ENCODE measurements at places on chromosomes 1 and 21.

DNA sequence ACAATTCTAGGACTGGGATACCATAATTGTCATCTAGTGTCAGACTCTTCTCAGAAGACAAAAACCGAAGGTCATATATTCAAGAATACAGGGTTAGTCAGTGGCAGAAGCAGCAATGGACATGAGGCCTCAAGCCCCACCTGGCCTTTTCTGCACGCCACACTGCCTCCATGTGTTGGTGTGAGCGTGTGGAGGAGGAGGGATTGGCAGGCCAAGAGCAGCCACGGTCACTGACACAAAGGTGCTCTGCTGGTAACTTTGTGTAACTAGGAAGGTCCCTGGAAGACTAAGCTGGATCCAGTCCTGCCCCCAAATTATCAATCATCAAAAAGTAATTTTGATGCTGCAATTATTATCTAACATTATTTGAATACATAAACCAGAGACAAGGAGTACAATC is 34.9 kb downstream of the HSF2BP start:
- no peak for DNase-seq

DNA sequence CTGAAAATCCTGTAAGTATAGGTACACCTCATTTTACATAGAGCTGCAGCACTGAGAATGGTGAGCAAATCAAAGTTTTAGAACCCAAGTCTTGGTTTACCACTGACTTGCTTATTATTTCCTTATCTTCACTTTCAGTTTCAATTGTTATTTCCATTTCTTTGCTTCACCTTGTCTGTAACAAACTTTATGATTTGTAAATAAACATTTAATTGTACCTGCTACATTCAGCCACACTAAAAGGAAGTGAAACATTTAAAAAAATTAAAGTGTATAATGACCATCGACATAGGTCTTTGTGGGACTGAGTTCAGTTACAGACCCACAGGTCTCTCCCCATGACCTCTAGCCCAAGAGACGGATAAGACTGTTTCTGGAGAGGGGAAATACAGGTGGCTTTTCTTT is 34.4 kb downstream of the LGR6 start:
- DNase-seq: no peak

DNA sequence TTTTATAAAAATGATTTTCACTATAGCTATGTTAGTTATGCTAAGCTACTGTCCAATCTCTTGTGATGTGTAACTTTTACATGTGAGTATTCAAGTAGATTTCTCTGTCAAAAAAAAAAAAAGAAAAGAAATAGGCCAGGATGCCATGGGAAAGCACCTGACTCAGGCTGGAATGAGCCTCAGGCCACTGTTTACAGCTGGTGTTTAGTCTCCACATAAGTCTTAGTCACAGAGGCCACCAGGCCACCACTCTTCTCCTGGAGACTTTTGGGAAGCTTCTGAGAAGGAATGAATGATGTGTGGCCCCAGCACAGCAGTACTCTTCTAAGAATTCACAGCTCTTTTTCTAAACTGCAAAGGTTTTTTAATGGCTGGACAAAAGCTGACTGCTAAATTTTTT is 48.9 kb downstream of the CHML start:
- DNase-seq: no peak

DNA sequence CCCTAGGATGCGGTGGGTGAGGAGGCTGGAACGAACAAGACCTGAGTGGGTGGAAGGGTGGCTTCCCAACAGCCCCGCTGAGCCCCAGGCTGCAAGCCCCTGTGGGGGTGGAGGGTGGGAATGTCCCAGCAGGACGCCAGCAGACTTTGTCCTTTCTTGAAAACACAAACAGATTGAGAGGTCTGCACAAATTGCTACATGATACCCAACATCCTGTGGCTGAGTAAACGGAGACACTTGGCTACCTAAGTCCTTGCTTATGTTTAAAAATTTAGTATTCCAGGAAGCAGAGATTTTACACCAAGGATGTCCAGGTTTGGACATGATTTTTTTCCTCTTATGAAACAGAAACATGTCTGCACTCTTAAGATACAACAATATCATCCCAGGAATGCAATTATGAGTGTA is 11.8 kb upstream of the F3 start:
- DNase-seq: no peak

GRCh38 chr1:62144238-62144831 is 50.3 kb upstream of the L1TD1 start:
- peak; percentile 31 for DNase-seq

GRCh38 chr1:244157731-244158438 is 106.8 kb downstream of the ZBTB18 start:
- DNase-seq: no peak

DNA sequence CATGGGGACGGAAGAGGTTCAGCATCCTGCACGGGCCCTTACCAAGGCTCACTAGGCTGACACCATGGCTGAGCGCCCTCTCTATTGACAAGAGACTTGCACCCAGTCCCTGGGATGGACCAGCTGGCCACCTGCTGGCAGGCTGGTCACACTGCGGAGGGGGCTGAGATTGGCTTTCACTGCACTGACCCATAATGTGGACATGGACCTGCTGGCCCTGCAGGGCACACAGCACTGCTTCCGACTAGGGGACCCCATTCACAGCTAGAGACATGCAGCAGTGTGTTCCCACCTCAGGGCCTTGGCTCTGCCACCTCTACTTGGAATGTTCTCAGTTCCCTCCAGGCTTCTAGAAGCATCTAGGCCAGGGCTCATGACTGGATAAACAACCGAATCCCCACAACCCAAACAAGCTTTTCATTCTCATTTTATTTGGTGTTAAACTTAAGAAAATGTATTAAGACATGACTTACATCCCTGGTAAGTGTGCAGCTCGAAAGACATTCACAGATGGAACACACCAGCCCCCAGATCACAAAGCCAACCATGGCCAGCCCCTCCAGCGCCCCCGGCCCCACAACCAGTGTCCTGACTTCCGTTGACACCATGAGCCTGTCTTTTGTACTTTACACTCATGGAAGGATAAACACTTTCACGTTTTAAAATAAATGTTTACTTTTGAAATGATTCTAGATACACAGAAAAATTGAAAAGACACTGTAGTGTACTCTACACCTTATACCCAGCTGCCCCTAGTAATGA is 9.3 kb upstream of the SRARP start:
- DNase-seq: no peak

DNA sequence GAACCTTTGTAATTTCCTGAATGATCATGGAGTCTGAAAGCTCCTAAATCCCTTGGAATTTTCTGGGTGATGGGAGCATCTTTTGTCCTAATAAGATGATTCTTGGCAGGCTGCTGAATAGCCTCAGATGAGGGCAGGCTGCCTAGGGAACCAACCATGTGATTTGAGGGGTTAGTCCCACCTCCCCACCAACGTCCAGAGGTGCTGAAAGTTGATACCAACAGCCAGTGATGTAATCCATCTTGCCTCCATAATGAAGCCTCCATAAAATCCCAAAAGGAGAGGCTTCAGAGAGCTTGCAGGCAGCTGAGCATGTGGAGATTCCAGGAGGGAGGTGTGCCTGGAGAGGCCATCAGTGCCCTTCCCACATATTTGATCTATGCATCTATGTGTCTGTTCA is 43.7 kb downstream of the GTF2B start:
- DNase-seq: no peak

DNA sequence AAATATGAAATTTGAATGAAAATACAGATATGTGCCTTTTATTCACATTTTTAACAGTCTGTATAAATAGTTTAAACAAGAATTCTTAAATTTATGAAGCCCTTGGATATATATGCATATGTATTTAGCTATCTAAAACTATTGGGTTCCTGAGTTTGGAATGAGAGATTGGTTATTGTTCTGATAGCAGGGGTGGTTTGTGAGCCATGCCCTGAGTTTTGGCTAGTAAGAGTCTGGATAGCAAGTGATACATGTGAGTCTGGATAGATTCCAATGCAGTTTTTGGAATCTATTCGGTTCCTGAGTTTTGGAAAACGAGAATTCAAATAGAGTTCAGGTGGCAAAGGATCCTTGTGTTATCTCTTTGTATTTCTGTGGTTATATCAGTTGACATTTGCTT is 2.8 kb downstream of the MAN1A2 start:
- no peak for DNase-seq

DNA sequence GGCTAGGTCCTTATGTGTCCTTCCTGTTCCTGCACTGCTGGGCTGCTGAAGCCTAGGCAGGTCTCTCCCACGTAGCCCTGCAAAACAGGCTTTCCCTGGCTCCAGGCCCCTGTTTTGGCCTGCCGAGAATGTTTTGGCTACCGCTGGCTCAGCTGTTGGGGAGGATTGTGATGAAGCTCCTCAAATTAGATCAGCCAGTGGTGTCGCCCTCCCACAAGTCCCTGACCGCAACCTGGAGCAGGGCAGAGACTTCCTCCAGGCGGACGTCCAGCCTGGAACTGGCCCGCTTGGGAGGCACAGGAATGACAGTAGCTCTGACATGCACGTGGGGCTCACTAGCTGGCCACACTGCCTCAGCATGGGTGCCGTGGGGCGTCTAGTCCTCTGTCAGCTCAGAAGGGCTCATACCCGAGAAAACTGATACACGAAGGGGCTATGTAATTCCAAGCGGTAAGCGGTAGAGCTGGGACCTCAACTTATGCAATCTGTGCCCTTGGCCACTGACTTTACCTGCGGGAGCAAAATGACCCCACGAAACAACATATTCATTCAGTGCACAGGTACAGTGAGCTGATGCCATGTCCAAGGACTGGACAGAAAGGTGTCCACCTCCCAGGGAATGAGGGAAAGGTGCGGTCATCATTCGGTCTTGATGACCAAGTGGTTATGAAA is 26.6 kb downstream of the DHRS3 start:
- no peak for DNase-seq

DNA sequence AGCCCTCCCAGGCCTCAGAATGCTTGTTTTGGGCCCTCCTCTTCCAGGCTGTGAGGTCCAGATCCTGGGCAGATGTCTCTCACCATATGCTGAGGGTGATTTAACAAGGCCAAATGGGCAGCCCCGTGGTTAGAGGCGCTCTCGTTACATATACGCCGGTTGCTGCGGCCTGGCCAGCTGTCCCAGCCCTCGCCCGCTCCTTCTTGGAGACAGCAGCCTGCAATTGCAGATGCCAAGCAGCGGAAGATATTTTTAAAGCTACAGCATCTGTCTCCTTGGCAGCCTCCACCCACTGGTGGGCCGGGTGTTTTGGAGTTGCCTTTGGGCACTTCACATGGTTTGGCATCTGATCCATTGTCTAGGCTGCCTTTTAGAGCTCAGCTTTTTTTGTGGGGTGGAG is 178.8 kb upstream of the NFIA start:
- DNase-seq: no peak

DNA sequence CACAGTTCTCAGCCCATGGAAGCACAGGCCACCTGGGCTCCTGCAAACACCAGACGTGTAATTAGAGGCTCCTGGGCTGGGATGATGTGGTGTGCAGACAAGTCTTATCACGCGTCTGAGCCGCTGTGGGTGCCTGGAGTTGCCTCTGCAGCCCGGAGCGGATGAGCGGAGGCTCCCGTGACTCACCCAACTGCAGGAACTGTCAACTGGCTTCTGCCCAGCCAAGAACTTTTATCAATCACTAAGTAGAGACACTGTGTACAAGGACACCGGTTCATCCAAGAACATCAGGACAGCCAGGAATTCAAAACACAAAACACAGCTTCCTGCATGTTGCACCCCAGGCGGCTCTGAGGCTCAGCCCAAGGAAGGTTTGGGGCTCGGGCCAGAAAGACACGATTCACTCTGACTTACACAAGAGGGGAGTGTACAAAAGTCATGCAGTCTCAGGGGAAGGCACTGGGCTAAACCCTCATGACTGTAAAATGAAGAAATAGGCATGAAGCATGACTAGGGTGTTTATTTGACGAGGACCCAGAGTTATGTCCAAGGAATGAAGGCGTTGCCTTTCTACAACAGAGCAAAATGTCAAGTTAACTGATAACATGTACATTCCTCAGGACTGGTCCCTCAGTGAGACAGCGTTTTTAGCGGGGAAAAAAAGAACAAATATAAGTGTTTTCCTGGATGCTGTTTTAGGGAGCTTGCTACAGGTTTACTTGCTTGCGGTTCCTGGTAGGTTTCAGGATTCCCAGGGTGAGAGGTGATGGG is 21.1 kb downstream of the ERRFI1 start:
- no peak for DNase-seq

GRCh38 chr1:18794561-18794960 is 64.9 kb downstream of the TAS1R2 start:
- DNase-seq: no peak

- no peak for DNase-seq
Observed at GRCh38 chr1:172812118-172812517, 153.2 kb downstream of the FASLG start.

DNA sequence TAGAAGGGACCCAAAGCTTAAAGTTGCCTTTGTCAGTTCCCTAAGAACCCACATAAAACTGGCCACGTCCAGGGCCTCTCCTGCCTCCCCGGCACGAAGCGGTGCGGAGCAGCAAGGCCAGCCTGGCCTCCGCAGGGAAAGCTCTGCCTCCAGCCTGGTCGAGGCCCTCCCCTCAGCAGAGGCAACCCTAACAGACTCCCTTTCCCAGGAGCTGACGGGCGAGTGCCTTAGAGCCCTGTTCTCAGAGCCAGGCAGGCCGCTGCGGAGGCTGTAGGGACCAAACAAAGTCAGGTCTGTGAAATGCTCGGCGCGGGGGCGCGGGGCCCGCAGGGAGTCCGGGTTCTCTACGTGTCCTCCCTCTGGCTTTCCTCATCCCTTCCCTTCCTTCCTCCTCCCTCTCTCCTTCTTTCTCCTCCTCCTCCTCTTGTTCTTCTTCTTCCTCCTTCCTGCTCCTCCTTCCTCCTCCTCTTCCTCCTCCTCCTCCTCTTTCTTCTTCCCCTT is 40.7 kb downstream of the RIPK4 start:
- no peak for DNase-seq

DNA sequence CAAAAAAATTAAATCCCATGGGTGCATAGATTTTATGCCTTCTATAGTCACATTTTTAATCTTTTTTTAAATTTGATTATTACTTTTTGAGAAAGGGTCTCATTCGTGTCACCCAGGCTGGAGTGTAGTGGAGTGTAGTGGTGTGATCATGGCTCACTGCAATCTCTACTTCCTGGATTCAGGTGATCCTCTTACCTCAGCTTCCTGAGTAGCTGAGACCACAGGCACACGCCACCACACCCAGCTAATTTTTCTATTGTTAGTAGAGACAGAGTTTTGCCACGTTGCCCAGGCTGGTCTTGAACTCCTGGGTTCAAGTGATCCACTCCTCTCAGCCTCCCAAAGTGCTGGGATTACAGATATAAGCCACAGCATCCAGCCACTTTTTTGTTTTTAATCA is 10.4 kb downstream of the CBR3 start:
- no peak for DNase-seq

DNA sequence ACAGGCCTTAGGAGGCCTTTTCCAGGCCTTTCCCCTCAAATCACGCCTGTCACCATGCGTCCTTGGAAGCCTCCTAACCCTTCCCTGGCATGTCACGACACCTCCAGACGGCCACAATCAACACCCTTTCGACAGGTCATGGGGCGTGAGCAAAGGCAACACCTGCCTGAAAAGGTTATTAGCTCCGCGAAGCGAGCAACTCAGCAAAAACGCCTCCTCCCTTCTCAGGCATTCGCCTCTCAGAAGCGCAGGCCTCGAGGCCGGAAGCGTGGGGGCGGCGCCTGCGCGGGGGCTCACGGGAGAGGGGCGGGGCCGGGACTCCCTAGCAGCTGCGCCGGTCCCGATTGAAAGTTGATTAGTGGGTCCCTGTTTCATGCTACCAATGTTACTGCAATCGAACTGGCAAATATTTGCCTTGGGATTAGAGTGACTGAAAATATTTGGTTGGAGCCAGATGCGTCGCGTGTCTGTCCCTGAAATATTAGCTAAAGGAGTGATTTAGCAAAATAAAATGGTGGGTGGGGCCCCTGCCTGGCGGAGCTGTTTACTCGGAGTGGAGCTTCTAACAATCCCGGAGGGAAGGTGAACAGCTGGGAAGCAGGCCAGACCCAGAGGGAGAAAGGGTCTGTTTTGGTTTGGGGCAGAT is 44.9 kb downstream of the GFI1 start:
- DNase-seq: no peak
